A375 (cell line): ENCODE measurements at places on chromosomes 13 and 19. TPM values are rescaled to one million over a fixed set of nuclear protein-coding genes. Genes with fewer than 3 reads are reported as not detected.

SLITRK5 gene
- total RNA-seq: 0.64 and 0.87 TPM in 2 replicates

C13orf42 gene
- total RNA-seq: not detected in 2 replicates

DENND1C gene
- not detected in 2 replicates for total RNA-seq

CGB2 gene
- not detected in 2 replicates for total RNA-seq

ZNF681 gene
- total RNA-seq: 1.7 and 1.9 TPM in 2 replicates

ZNF468 gene
- 18.0 and 20.5 TPM in 2 replicates for total RNA-seq

SULT2A1 gene
- total RNA-seq: not detected in 2 replicates

TRMT1 gene
- 88.8 and 89.0 TPM in 2 replicates for total RNA-seq

FCHO1 gene
- 1.0 and 5.5 TPM in 2 replicates for total RNA-seq

CEACAM4 gene
- not detected in 2 replicates for total RNA-seq

PRODH2 gene
- total RNA-seq: not detected in 2 replicates

CEACAM8 gene
- not detected in 2 replicates for total RNA-seq

CCL25 gene
- not detected in 2 replicates for total RNA-seq

MED29 gene
- 25.3 and 27.4 TPM in 2 replicates for total RNA-seq

CEACAM21 gene
- not detected in 2 replicates for total RNA-seq

RASGRP4 gene
- total RNA-seq: not detected in 2 replicates

PEAK3 gene
- not detected in 2 replicates for total RNA-seq

ZNF556 gene
- total RNA-seq: 0.83 and 1.3 TPM in 2 replicates

EDNRB gene
- 8.9 and 11.2 TPM in 2 replicates for total RNA-seq

NOTCH3 gene
- total RNA-seq: 4.5 and 6.7 TPM in 2 replicates

CCDC159 gene
- 4.4 and 4.9 TPM in 2 replicates for total RNA-seq

LHFPL6 gene
- total RNA-seq: 5.2 and 8.0 TPM in 2 replicates

MISP gene
- 4.4 and 5.9 TPM in 2 replicates for total RNA-seq

BRCA2 gene
- total RNA-seq: 9.0 and 10.3 TPM in 2 replicates

LRRC25 gene
- total RNA-seq: 0.15 TPM in 1 of 2 replicates, not detected in the other
